ENCODE measurements at places on chromosomes 3 and 15.
A peak's percentile ranks its signal among the peaks of the same experiment; 100 is the strongest.

DNA sequence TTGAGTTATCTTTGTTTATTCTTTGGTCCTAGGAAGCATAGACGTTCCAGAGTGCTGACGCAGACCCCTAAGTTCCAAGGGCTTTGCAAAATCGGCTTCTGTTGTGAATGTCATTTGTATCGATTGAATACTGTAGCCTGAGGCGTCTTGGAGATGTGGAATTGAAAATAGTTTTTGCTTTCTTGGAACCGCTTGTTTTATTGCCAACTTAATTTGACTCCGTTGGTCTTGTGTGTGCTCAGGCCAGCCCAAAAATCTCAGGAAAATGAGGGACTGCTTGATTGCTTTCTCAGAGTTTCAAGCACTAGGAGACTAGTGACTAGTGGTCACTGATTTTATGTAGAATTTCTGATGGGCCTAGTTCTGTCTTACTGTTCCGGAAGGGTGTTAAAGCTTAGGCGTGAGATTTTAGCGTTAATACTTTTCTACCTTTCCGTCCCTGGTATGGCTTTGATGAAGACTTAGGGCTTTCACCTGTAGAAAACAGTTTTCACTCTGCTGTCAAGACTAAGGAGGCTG lies 263 bp upstream of the UTS2B start:
- no peak for DNase-seq

GRCh38 chr3:177196008-177196455 lies 1.2 kb downstream of the TBL1XR1 start:
- DNase-seq = no peak

- DNase-seq = no peak
Observed at GRCh38 chr15:32991619-32992111, 202.8 kb downstream of the FMN1 start.

DNA sequence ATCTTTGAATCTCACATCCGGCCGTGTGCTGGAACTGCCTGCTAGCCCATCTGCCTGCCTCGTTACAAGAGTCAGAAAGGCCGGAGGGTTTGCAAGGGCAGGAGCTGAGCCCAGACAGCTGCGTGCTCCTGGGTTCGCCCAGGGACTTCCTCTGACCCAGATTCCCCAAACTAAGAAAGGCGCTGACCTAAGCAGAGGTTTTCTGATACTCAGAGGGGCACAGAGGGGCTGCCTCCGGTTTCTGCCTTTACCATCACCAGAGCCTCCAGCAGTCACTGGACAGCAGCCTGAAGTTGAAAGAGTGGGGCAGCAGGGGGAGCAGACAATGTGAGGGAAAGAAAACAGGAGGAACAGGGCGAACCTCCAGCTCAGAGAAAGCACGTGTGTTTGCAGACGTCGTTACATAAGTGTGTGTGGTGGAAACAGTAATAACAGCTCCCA lies 33.4 kb upstream of the RAD18 start:
- peak; percentile 80 for DNase-seq

DNA sequence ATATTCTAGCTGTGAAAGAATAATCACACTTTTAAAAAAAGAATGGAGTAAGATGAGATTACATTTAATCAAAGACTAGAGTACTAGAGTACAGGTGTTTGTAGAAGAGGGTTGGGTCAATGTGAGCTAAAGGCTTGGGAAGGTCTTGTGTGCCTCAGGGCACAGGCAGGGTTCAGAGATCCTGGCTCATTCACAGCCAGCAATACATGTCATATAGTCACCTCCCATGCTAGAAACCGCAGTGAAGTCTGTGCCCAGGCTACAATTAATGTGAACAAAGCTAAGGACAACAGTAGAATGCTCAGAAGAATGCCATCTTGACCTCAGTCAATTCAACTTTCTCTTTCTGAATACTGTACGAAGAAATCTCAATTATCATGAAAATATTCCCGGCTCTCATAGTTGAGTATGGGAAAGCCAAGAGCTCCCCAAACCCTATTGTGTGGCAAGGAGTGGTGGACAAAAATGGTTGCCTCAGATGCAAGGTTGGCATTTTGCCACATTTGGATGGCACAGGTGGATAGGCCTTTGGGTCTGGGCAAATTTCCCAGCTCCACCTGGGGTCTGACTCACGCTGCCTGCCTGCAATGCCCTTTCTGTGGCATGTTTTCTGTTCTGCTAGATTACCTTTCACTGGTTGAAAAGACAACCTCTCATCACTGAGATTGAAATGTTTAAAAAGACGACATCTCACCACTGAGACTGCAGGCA lies 70.2 kb downstream of the NMD3 start:
- no peak for DNase-seq

DNA sequence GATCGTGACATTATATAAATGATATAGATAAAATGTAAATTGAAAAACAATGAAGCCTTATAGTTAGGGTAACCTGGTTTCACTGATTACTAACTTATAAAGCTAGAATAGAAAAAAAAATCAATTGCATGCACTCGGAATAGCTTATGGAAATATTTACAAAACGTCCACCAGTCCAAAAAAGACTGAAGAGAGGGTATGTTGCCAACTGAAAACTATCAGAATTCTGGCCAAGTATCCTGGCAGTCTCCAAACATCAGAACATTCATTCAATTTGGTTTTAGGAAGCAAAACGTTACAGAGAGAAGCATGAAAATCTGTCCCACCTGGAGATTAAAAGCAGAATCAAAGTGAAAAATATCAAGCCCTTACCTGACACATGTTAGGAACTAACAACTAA lies 892.4 kb downstream of the ROBO1 start:
- DNase-seq = no peak

DNA sequence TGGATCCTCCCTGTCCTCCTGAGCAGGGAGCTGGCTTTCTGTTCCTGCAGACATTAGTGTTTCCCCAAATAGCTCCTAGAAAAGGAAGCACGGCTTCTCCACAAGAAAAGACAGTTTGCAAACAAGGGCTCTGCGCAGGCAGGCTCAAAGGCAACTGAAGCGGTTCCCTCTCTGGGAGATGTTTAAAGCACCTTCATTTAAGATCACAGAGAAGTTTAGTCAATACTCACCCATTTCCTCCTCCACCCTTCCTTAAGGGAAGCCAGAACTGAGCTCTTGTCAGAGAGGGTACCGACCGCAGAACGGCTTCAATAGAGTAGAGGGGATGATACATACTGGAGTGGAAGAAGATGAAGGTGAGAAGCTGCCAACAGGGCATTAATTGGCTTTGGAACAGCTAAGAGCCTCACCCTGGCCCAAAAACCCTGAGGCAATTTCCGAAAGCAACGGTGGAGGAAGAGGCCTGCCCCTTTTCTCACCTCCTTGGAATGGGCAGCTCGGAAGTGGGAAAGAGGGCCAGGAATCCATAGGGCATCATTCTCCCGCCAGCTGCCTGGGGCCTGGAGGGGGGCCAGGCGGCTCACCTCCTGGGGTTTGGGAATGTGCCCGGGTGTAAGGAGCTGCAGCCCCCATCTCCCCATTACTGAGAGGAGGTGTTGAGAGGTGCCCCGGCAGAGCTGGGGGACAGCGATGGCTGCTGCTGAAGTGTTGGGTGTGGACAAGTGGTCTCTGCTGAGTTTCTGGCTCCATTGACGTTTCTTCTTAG lies 4.8 kb upstream of the EPHB3 start:
- DNase-seq = no peak

DNA sequence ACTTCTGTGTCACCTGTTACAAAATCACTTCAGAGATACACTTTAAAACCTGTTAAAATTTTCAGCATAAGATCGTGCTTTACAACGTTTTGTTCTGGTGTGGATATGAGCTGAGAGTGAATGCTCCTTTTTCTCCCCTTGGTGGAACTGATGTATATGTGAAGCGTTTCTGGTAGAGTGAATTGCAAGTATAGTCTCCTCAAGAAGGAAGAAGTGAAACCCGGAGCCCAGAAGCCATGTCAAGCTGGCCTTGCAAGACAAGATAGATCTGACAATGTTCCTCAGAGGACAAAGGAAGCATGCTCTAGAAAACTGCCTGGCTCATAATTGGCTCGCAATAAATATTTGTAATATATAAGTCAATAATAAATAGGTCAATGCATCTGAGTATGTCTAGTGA lies 23.6 kb downstream of the SERPINI2 start:
- DNase-seq = no peak

- no peak for DNase-seq
Observed at GRCh38 chr3:87468938-87469337, 192.6 kb upstream of the POU1F1 start.

GRCh38 chr3:32376115-32376514 lies 15.5 kb upstream of the CMTM7 start:
- no peak for DNase-seq

- no peak for DNase-seq
Observed at GRCh38 chr3:97278506-97278905, 464.1 kb downstream of the EPHA6 start.

DNA sequence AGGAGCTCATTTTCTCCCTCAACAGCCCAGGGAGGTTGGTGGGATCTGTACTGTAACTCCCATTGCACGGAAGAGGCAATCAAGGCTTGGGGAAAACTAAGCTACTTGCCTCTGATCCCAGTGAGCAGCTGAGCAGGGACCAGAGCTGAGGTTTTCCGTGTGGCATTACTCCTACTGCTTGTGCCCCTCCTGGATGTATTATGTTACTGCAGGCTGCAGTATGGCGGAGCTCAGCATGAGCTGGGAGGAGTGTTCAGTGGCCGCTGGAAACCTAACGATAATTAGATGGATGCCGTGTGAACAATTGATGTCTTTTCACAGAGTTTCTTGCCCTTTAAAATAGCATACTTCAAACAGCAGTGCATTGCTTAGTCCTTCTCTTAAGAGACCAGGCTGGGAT lies 2.0 kb upstream of the TPRG1 start:
- no peak for DNase-seq

GRCh38 chr3:178602856-178603255 lies 66.6 kb downstream of the KCNMB2 start:
- no peak for DNase-seq

- DNase-seq = no peak
Observed at GRCh38 chr15:78841376-78841706, 30.1 kb upstream of the ADAMTS7 start.

- no peak for DNase-seq
Observed at GRCh38 chr3:114494498-114494897, 200.7 kb downstream of the TIGIT start.

GRCh38 chr15:95127356-95127755 lies 896.0 kb downstream of the MCTP2 start:
- no peak for DNase-seq

DNA sequence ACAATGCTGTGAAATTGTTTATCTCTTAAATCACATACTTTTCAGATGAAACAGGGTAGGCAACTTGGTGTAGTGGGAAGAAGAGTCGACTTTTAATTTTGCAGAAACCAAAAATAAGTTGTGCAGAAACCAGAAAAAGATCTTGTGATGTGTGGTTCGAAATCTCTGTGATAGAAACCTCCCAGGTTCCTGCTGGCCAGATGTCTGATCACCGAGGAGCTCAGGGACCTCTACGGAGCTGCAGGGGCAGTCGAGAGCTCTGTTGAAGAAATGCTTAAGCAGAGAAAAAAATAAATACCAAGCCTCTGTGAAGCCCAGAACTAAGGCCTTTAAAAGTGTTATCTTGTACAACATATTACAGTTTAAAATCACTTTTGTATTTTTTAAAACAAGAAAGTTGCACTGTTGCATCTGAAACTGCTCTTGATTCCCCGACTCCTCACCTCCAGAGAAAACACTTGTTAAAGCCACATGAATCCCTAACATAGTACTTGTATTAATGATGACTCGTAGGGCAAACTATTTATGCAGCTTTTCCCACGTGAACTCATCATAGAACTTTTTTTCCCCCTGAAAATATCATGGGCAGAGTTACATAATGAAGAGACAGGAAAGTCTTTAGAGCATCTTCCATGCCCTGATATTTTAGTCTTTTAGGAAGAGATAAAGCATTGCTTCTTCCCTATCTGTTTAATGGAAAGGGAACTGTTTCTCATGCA lies 51.3 kb downstream of the CCK start:
- DNase-seq = no peak

GRCh38 chr3:194383276-194383940 lies 13.9 kb upstream of the LRRC15 start:
- DNase-seq = no peak

DNA sequence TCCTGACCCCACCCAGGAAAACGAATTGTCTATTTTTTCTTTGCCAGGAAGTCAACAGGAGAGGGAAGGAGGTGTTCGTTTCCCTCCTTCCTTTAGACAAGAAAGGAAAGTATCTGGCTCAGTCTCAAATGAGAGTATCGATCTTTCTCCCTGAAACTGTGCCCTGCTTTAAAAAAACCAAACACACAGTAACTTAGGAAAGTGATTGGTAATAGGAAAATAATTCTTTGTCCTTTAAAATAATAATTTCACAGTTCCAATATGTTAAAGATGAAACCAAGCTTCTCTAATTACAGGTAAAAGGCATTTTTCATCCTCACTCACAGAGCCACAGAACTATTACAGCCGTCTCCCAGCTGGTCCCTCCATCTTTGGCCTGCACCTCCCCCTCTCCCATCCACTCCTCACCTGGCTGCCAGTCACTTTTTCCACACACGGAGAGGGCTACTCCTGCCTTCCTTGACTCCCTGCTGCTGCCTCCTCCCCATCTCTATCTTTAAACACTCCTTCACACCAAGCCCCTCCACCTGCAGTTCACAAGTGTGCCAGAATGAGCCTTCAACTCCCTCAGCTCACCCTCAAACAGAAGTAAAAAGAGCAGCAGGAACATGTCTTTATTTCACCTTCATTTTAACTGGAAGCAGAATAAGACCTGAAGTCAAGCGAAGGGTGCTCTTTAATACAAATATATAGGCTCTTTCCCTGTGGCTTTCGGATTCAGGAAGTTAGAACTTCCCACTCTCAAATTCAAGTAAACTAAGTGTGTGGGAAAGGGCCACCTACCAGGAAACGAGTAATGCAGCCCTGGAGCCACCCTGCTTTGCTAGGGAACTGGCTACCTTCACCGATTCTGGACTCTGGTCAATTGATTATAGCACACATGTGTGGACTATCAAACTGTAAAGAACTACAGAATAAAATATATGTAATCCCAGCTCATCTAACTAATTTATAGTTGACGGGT lies 116.4 kb downstream of the SENP2 start:
- no peak for DNase-seq

DNA sequence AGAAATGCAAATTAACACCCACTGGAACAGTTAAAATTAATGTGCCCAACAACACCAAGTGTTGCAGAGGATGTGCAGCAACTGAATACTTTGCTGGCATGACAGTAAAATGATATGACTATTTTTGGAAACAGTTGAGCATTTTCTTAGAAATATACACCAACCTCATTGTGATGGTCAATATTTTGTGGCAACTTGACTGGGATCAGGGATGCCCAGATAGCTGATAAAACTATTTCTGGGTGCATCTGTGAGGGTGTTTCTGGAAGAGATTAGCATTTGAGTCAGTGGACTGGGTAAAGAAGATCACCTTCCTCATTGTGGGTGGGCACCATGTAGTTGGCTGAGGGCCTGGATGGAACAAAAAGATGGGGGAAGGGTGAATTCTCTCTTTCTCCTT lies 57.9 kb downstream of the RPLP1 start:
- DNase-seq = no peak
